Testis (tissue), 5 donors: ENCODE measurements at places on chromosomes 5 and 9. TPM values are rescaled to one million over a fixed set of nuclear protein-coding genes. Genes with fewer than 3 reads are reported as not detected.

- DNase-seq = no peak
- H3K36me3 ChIP-seq = no peaks in the 10 kb centered on the region
- no peaks in the 10 kb centered on the region for H3K27me3 ChIP-seq
Measured at GRCh38 chr5:147763791-147764525, 18.6 kb downstream of the JAKMIP2 start.

DNA sequence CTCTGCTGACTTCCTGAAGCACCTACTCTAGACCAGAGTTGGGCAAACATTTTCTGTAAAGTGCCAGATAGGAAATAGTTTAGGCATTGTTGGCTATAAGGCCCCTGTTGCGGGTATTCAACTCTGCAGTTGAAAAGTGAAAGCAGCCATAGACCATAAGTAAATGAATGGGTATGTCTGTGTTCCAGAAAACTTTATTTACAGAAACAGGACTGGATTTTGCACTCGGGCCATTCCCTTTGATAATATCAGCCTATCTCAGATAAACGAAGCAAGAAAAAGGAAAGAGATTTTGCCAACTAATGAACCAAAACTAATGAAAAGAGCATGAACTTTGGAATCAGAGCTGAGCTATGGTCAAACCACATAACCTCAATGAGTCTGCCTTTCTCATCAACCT lies 184.4 kb downstream of the SAXO1 start:
- H3K4me1 ChIP-seq = no peaks in the 10 kb centered on the region
- H3K27me3 ChIP-seq = no peaks in the 10 kb centered on the region

- H3K4me3 ChIP-seq = no peak overlapping the region
- H3K27ac ChIP-seq = no peak overlapping the region
- no peaks in the 10 kb centered on the region for H3K4me1 ChIP-seq
- no peak for DNase-seq
- H3K36me3 ChIP-seq = no peaks in the 10 kb centered on the region
Measured at GRCh38 chr5:2886531-2886930, 135.1 kb upstream of the IRX2 start.

Gene SHOC1
- total RNA-seq = 36.8 TPM
